ENCODE measurements at places on chromosomes 12 and 14. TPM values are rescaled to one million over a fixed set of nuclear protein-coding genes. Genes with fewer than 3 reads are reported as not detected.

The LRFN5 gene
- not detected for total RNA-seq

The ZNF385A gene
- total RNA-seq, result 4.1 TPM

The BMP4 gene
- total RNA-seq, result 12.7 TPM

The CAPZA3 gene
- not detected for total RNA-seq

The HELB gene
- 0.99 TPM for total RNA-seq

The TSPAN8 gene
- total RNA-seq, result not detected

The AMIGO2 gene
- 13.1 TPM for total RNA-seq

The SRRM4 gene
- total RNA-seq, result not detected

All from myocyte (in vitro differentiated cells).